ENCODE measurements at places on chromosomes 4 and X.

GRCh38 chr4:20761382-20761781, 61.1 kb downstream of the PACRGL start:
- DNase-seq, result no peak

GRCh38 chr4:169147191-169147590, 123.6 kb downstream of the SH3RF1 start:
- DNase-seq, result no peak

DNA sequence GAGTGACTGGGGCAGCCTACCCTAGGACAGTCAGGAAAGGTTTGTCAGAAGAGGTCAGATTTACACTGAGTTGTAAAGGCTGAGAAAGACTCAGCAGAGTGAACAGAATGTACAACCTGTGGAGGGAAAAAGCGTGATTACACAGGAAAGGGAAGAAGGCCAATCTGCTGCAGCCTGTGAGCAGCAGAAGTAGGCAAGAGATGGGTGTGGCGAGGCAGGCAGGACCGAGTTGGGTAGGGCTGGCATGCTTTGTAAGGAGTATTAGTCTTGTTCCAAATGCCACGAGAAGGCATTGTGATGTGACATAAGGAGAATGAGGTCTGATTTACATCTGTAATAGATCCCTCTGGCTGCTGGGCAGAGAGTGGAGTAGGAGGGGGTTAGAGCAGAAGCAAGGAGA, 12.6 kb downstream of the SGMS2 start:
- no peak for DNase-seq

DNA sequence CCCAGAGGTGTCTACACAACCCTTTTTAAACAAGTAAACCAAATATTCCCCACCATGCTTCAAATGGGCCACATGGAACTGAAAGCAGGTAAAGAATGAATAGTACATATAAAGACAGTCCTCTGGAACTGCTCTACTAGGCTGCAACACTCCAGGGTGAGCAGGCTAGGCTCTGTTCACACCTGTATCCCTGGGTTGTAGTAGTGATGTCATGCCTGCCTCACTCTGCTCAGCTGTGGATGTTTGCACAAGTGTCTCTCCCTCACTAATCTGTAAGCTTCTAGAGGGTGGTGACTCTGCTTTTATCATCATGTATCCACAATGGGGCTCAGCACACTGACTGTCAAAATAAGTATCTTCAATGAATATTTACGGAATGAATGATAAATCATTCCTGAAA, 20.4 kb downstream of the LEF1 start:
- DNase-seq, result no peak

DNA sequence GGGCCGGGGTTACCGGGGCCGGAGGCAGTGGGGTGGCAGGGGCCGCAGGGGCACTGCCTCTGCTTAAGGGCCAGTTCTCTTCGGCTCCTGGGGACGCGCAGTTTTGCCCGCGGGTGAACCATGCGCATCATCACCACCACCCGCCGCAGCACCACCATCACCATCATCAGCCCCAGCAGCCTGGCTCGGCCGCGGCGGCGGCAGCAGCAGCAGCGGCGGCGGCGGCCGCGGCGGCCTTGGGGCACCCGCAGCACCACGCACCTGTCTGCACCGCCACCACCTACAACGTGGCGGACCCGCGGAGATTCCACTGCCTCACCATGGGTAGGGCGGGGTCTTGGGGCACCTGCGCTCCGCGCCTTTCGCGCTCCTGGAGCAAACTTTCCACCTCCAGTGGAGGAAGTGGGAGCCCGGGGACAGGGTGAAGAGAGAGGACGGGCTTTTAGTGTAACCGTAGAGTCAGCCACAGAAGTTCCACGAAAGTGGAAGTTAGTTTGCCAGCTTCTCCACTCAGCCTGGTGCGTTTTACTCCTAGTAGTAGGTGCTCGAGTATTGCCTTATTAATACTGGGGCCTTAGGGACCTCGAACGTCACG, 729 bp downstream of the GSX2 start:
- DNase-seq, result no peak

DNA sequence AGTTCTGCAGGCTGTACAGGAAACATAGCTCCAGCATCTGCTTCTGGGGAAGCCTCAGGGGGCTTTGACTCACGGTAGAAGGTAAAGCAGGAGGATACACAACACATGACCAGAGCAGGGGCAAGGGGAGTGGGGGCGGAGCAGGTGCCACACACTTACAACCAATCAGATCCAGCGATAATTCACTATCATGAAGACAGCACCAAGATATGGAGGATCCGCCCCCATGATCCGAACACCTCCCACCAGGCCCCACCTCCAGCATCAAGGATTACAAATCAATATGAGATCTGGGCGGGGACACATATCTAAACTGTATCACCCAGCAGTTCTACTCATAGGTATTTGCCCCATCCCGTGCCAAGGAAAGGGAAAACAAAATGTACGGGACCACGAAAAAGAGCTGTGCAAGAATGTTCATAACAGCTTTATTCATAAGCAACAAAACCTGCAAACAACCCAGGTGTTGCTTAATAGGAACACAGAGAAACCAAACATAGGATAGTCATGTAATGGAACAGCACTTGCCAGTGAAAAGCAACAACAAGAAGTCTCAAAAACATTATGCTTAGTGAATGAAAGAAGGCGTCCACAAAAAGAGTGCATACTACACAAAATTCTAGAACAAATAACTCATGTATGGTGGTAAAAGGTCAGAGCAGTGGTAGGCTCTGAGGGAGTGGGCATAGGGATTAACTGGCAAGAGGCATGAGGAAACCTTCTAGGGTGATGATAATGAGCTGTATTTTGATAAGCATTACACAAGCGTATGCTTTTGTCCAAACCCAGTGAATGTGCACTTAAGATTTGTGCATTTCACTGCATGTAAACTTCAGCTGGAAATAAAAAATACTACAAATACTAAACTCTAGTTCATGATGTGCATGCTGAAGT, 130.9 kb upstream of the FAM9B start:
- DNase-seq, result no peak

GRCh38 chrX:16239211-16239610, 71.9 kb downstream of the MAGEB17 start:
- no peak for DNase-seq

DNA sequence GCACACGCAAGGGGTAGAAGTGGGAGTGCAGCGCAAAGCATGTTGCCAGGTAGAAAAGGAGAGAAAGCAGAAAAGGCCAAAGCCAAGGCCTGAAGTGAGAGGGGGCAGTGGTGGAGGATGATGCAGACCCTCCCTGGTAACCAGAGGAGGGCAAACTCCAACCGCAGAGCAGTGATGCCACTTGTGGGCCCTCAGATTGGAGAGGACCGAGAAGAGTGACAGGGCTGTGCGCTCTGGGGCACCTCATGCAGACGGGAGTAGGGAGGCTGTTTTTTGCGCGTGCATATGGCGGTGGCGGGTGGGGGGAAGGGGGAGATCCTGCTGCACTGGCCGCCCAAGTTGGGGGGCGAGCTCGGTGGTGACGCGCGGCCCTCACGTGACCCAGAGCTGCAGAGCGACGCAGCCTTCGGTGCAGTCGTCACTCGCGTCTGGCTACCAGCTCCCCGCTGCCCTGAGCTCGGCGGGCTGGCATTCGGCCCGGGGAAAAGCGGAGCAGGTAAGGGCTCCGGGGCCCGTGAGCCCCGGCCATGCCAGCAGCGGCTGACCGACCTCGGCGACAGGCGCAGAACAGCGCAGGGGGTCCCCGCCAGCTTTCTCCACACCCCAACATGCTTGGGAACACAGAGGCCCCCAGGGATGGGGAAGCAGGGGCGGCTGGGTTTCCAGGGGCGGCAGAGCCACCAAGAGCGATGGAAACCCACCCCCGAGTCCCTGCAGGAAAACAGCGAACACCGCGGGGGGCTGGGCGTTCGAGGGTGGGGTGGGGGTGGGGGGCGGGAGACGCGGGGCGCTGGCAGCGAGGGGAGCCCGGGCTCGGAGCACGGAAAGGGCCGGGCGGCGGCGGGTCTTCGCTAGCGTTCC, at the start of gene BEX3:
BEX3 (plus strand) TSS at position 421 of the 861 bp plus-strand sequence. CDS start 984 bp downstream, outside the sequence.
- peak; percentile 3 for DNase-seq

DNA sequence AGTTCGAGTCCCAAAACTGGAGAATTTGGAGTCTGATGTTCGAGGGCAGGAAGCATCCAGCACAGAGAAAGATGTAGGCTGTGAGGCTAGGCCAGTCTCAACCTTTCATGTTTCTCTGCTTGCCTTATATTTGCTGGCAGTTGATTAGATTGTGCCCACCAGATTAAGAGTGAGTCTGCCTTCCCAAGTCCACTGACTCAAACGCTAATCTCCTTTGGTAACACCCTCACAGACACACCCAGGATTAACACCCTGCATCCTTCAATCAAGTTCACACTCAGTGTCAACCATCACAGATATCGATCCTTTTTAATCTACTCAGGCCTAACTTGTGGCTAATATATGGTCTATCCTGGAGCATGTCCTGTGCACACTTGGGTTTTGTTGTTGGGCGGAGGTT, 18.0 kb upstream of the MAEA start:
- DNase-seq, result no peak

DNA sequence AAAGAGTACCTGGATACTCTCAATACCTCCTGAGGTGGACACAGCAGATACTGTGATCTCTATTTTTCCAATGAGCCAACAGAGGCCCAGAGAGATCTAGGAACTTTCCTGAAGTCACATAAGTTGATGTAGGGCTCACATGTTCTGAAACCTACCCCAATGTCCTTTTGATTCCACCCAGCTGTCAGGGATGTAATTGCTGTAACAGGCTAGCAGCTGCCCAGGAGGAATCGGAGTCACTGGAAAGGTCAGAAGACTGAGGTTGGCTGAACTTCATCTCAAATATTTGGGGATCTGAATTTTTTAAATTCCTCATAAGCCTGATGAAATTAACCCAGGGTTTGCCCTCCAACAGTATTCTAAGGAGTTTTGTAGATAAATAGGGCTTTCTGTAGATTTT, 52.5 kb upstream of the PROM1 start:
- no peak for DNase-seq

GRCh38 chr4:2947926-2948325, 15.3 kb downstream of the NOP14 start:
- DNase-seq, result no peak

DNA sequence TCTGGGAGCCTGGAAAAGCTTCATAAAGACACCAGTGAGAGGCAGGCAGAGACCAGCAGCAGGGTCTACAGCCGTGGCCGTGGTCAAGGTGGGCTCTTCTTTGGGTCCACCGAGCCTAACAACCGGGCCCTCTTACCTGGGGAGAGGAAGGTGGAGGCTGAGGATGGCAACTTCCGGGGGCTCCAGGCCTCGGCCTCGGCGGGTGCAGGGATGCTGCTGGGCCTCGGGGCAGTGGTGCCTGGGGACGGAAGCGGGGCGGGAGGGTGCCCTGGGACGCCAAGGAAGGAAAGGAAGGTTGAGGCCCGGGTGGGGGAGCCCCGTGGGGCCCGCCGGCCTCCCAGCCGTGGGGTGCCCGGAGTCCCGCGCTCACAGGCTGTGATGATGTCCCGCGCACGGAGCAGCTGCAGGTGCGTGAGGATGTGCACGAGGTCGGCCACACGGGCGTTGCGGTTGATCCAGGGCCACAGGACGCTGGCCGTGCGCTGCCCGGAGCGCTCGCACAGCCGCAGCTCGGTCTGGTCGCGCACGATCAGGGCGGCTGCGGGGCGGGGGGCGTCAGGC, 561 bp downstream of the IRAK1 start:
- DNase-seq, result no peak

DNA sequence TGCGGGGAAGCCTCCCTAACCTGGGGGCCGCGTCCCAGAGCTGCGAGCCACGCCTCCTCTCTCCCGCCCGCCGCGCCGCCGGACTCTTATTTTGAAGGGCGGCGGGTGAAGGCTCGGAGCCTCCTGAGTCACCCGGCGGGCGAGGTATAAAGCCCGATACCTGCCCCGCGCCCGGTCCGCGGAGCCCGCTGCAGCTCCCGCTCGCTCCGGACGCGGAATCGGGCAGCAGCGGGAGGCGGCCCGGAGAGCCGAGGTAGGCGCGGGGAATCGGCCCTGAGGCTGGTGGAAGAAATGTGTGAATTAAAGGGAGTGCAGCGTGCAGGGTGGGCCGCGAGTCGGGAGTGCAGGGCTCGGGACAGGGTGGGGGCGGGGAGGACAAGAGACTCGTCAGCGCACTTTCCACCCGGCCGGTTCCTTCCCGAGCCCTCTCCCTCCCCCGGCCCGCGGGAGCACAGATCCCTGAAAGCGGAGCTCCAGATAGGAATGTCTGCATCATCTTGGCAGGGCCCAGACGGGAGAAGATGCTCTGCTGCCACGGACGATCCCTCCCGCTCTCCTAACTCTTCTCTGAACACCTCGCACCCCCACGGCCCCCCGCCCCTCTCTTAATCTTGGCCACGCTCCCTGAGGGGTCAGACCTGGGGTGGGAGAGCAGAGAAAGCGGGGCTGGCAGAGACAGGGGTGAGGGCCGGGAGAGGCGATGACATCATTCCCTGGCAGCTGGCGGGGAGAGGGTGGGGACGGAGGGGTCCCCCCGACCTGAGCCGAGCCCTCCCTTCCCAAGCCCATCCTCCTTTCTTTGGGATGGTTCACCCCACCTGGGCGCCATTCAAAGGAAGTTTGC, 177.9 kb downstream of the CBR4 start:
- peak; percentile 36 for DNase-seq

DNA sequence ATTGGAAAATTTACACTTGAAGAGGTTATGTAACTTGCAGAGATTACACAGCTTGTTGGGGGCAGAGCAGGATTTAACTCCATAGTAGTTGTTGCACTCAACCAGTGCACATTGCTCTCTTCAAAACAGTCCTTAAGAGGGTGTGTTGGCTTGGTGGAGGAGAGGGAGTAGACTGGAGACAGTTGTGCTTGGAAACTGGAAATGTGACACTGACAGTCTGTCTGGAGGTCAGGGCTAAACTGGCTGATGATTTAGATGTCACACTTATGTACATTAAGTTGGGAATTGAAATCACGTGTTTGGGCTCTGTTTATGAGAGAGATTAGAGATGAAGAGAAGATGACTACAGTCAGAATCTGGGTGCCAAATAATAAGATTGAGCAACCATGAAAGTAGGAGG, 32.9 kb downstream of the CCSER1 start:
- no peak for DNase-seq

GRCh38 chr4:152265149-152265621, 270.7 kb downstream of the FBXW7 start:
- DNase-seq, result no peak

- DNase-seq, result no peak
These were observed 29.6 kb downstream of the TLR10 start for GRCh38 chr4:38752941-38753806.

- no peak for DNase-seq
These were observed 27.4 kb upstream of the HPGD start for GRCh38 chr4:174549721-174550120.

- peak; percentile 24 for DNase-seq
These were observed 41.3 kb downstream of the DOCK11 start for GRCh38 chrX:118536687-118537461.

DNA sequence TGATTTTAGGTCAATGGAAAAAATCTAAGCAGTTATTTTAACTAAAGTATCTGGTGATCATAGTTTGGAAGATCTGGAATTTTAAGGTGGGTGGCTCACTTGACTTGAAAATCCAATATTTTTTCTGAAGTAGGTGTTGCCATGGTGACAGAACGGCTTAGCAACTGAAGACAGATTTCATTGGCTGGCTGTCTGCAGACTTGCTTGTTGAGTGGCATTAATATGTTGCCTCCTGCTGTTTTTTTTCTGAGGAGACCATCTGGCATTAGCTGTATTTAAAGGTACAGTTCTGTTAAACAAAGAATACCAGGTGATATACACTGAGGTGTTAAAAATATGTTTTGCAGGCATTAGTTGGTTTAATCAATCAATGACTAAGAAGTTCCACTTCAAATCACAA, 19.8 kb downstream of the CPE start:
- DNase-seq, result no peak
